ENCODE measurements at places on chromosomes 7 and 10.

GRCh38 chr7:55073051-55073511, 54.3 kb downstream of the EGFR start:
- DNase-seq: no peak

DNA sequence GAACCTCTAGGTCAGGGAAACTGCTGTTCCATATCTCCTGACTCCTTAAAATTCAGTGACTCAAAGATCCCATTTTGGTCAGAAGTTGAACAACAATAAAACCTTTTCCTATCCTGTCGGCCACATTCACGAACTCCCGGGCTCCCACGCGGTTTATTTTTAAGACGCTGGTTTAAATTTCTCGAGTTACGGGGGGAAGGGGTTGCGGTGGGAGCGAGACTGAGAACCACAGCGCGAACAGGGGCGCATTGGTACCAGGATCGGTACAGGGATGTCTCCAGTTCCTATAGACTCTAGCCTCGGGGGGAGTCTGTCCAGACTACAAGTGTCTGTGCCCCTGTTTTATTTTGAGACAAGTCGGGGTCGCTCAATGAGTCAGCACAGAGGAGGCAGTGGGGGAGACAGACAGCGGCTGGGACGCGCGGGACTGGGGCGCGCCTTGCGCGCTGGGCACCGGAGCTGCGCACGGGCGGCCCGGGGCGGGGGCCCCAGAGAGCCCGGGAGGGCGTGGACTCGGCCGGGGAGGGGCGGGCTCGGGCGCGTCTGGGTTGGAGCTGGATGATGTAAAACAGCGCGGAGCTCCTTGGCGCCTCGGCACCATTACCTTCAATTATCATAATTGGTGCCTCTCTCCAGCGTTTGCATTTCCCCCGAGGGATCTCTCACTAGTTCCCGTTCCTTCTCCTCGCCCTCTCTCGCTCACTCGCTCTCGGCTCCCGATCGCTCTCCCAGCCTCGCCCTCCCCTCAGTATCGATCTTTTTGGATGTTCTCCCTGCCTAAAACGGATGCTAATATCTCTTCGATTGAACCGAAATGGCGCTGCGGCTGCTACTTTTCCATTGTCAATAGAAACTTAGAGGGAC, 8.7 kb upstream of the BAMBI start:
- no peak for DNase-seq

- no peak for DNase-seq
Observed at GRCh38 chr7:19009936-19010280, 107.5 kb downstream of the TWIST1 start.

GRCh38 chr7:157297185-157297584, 39.6 kb upstream of the DNAJB6 start:
- no peak for DNase-seq

DNA sequence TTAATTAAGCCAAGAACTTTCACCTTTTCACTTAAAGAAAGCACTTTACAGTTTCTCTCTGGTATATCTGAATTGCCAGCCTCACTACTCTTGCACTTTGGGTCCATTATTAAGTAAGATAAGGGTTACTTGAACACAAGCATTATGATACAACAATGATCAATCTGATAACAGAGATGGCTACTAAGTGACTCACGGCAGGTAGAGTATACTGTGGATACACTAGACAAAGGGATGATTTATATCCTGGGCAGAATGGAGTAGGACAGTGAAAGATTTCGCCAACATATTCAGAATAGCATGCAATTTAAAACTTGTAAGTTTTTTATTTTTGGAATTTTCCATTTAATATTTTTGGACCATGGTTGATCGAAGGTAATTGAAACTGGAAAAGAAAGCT, 34.3 kb upstream of the ITGB8 start:
- DNase-seq: no peak

Measured in NCI-H2107 (cell line).